ENCODE measurements at places on chromosomes 3 and 15.

DNA sequence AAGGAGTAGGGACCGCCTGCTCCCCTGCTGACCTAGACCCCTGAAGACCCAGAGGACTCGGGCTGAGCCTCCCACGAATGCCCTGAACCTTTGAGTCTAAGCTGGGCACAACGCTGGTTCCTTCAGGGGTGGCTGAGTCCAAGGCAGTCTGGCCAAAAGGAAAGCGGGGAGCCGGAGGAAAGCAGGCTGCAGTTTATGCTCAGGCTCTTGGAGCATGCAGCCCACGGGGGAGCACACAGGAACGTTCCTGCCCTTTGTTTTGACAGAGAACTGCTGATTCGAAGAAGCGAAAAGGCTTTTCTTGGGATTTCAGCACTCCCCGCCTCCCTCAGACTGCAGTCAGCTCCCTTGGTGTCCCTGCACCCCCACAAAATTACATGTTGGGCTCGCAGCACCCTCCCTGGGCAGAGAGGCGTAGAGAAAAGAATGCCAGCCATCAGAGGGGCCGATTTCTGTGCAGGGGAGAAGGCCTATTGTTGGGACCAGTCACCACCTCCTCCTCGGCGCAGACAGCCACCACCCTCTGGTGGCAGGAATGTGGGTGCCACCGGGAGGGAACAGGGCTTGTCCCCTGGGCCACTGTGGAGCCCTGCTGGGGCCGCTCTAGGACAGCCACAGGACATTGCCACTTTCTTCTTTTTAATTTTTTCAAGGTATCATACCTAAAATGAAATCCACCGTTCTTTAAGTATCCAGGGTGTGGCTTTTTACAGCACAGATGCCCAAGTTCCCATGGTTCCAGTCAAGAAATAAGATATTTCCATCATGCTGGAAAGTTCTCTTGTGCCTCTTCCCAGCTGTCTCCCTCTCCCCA is 72.2 kb downstream of the SMAD6 start:
- DNase-seq = peak; percentile 95

- no peak for DNase-seq
Observed at GRCh38 chr3:157429708-157430107, 6.9 kb upstream of the PTX3 start.

- DNase-seq = no peak
Observed at GRCh38 chr15:92048739-92049138, 195.2 kb downstream of the SLCO3A1 start.

DNA sequence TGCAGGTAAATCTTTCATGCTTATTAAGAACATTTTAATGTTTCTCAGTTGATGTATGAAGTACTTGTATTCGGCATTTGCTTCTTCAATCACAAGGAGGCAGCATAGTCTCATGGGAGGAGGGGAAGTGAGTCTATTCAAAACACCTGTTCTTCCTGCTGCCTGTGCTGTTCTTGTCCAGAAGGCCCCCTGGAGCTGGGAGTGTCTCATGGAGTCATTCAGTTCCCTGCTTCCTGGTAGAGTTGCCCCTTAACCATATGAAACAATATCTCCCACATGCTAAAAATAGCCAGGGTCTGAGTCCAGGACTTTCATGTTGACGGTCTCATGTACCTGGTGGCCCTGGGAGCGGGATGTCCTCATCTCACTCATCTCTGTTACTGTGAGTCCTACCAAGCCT is 15.5 kb upstream of the PPP1R2 start:
- DNase-seq = peak; percentile 34

DNA sequence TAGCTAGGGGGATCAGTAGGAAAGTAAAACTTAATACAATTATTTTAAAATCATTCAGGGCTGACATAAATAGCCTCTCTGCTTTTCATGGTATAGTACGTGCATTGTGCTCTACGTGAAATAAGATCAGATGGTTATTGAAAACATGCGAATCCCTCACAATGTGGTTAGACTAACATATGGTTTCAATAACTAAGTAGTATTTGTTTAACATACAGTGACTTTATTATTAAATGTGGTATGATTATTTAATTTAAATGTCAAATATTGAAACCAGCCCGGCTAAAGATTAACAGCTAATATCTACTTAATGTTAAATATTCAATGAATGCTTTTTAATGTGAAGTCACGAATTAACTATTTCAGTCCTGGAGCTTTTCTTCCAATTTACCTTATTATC is 473.9 kb upstream of the THBS1 start:
- DNase-seq = no peak

GRCh38 chr3:124766113-124767095 is 36.2 kb downstream of the UMPS start:
- no peak for DNase-seq

- DNase-seq = no peak
Observed at GRCh38 chr3:195241592-195242355, 29.2 kb downstream of the XXYLT1 start.

DNA sequence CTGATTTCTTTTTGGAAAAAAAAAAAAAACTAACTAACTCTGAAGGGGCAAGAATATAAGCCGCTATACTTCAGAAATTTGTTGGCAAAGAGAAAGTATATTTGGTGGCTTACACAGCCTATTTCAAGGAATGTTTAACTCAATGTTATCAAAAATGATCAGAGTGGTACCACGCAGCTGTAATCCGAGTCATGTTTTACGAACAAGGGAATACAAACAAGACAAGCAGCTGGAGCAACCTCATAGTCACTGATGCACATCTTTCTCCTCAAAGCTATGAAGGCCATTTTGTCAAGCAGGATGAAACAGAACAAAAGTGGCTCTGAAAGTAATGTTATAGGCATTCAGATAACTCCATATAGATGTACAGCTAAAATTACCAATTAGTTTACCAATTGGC is 81.2 kb downstream of the SCAPER start:
- DNase-seq = no peak

- DNase-seq = no peak
Observed at GRCh38 chr3:167187221-167187620, 192.9 kb downstream of the ZBBX start.

GRCh38 chr15:70240082-70240481 is 142.4 kb upstream of the TLE3 start:
- no peak for DNase-seq

DNA sequence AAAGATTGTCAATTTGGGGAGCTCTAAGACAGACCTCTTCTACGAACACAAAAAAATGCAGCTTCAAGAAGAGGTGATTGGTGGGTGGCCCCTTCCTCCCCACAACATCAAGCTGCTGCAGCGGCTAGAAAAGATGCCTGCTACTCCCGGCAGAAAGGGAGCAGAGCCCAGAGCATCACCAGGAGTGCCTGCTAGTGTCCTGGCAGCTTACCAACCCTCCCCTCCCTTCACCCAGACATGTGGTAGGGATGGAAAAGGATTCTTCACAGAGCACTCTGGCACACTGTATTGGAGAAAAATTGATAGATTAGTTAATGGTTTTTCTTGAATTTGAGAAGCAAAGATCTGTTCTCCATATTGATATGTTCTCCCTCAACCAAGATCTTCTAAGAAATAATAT is 10.8 kb downstream of the IP6K1 start:
- peak; percentile 67 for DNase-seq

- no peak for DNase-seq
Observed at GRCh38 chr3:31493149-31493548, 39.6 kb upstream of the STT3B start.

- no peak for DNase-seq
Observed at GRCh38 chr15:34993412-34993811, 5.3 kb upstream of the ZNF770 start.

DNA sequence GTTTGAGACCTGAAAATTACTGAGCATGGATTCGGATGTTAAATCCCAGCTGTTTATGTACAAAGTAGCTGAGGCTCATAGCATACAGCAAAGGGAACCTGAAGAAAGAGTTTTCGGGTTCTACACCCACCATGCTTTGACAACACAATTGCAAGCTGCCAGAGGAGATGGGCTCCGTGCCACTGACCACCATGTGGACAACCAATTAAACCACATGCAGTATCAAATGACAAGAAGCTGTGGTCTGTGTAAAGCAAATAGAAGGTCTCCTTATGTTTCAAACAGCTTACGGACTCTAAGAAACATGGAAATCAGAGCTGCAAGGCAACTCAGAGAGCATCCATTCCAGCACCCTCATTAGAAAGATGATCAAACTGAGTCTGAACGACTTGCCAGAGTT is 12.9 kb downstream of the GABRB3 start:
- DNase-seq = no peak

DNA sequence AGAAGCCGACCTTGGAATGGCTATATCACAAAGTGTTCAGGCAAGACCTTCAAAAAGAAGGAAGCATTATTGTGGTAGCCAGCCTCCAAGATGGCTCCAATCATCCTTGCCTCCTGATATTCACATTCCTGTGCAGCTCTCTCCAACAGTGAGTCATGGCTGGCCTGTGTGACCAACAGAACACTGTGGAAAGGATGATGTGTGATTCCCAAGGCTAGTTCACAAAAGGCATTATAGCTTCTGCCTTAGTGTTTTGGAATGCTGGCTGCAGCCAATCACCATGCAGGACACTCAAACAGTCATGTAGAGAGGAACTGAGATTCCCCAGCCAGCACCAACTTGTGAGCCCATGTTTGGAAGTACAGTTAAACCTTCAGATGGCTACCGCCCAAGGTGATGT is 102.6 kb downstream of the EFL1 start:
- no peak for DNase-seq

DNA sequence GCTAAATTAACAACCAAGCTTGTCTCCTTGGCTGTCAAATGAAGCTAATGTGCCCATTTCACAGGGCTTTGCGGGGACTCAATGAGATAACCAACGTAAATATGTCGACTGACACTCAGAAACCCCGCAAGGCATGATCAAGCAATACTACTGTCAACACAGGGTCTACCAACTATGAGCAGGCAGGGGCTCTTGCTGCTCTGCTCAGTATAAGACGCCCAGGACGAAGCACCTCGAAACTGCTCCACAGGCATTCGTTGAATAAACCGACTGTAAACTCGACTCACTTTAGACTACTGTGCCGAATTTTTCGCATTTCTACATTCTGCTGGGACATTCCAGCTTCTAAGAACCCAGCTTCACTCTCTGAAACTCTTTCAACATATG is 55.0 kb downstream of the FEZF2 start:
- DNase-seq = peak; percentile 24

DNA sequence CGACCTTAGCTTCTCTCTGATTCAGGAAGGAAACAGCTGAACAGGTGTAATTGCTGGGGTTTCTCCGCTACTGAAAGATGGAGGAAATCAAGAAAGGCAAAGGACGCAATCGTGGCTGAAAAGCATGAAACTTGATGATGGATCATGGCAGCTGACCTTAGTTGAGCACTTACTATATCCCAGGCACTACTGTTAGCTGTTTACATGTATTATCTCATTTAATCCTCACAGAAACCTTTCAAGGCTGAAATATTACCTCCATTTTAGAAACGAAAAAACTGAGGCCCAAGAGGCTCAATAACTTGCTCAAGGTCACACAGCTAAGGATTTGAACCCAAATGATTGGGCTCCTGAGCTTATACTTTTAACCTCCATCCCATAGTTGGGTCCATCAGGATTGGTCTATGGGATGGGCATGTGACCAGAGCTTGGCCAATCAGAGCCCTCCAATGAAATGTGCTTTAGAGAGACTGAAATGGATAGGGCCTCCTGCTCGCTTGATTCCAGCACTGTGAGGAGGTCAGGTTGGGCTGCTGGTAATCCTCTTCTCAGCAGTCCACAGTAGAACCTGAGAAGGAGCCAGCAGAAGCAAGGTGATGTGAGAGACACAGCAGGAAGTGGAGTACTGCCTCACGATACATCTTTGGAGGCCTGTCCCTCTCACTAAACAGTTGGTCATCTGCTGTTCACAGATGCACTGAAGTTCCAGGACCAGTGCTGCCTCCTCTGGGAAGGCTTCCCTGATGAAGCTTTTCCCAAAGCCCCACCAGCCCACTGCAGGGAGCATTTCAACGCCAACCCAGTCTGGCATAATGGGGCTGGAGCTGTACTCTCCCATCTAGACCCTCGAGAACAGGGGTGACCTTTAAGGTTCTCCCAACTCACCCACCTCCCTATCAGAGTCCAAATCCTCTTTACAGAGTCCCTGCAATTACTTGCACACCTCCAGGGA is 10.4 kb downstream of the CLN6 start:
- peak; percentile 10 for DNase-seq

DNA sequence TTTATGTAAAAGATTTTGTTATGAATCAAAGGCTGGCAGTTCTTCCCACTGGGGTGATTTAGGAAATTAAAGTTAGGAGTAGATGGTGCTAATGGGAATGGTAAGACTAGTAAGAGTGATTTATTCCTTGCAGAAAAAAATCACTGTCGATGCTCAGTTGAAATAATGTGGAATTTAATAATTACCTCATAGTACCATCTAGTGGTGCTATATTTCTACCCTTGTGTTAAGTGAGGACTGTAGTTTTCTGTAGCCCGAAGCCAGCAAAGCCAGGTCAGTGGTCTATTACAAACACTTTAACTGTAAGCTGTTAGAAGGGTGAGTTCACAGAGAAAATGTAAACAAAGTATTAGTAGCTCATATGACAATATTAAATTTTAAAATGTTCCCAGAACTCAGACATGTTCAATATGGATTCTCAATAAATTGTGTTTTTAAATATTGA is 39.5 kb upstream of the GOLGA8J start:
- peak; percentile 40 for DNase-seq

GRCh38 chr3:144771381-144771870 is 799.8 kb downstream of the DIPK2A start:
- no peak for DNase-seq

GRCh38 chr3:61154457-61155198 is 96.6 kb downstream of the FHIT start:
- peak; percentile 20 for DNase-seq

- DNase-seq = peak; percentile 95
Observed at GRCh38 chr3:13420045-13420830, at the start of gene NUP210. TSS of gene NUP210 (minus strand) at chr3:13420322. CDS start at chr3:13420226, 96 bp downstream.

GRCh38 chr15:90425726-90426346 is 37.8 kb downstream of the IQGAP1 start:
- DNase-seq = no peak

- DNase-seq = no peak
Observed at GRCh38 chr3:197174927-197175326, 123.5 kb downstream of the DLG1 start.

- DNase-seq = no peak
Observed at GRCh38 chr15:88491158-88491557, 23.6 kb downstream of the MRPS11 start.

GRCh38 chr15:33182926-33183325 is 11.6 kb downstream of the FMN1 start:
- no peak for DNase-seq
